ENCODE measurements at places on chromosomes 2 and 18.

GRCh38 chr18:59012815-59013705 is 126.6 kb upstream of the SEC11C start:
- DNase-seq, result no peak

DNA sequence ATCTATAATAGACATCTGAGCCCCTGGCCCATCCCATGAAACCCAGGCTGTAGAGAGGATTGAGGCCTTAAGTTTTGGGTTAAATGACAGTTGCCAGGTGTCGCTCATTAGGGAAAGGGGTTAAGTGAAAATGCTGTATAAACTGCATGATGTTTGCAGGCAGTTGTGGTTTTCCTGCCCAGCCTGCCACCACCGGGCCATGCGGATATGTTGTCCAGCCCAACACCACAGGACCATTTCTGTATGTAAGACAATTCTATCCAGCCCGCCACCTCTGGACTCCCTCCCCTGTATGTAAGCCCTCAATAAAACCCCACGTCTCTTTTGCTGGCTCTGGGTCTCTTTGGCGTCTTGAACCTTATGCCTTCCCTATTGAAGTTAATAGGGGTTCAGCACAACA is 110.7 kb downstream of the XRCC5 start:
- DNase-seq, result no peak

- no peak for DNase-seq
These were observed 23.9 kb upstream of the ARHGAP25 start for GRCh38 chr2:68710756-68711155.

GRCh38 chr2:46893269-46893939 is 22.2 kb downstream of the MCFD2 start:
- no peak for DNase-seq

- no peak for DNase-seq
These were observed 77.1 kb downstream of the MYO5B start for GRCh38 chr18:50117863-50118262.

All from AG04449 (cell line).